Activated T-cell treated with anti-CD3 and anti-CD28 coated beads, Interleukin-2, amount 50 U/mL, for 72 hours (primary cell): ENCODE measurements at places on chromosomes 16 and 17. TPM values are rescaled to one million over a fixed set of nuclear protein-coding genes. Genes with fewer than 3 reads are reported as not detected.

Gene PPM1E
- total RNA-seq = 0.07 TPM

Gene EARS2
- total RNA-seq = 13.4 TPM

Gene KRT10
- 59.1 TPM for total RNA-seq

Gene KRT9
- not detected for total RNA-seq

Gene SEZ6
- total RNA-seq = not detected

Gene SKAP1
- 96.6 TPM for total RNA-seq

Gene G6PC3
- 18.4 TPM for total RNA-seq

Gene C16orf87
- 18.1 TPM for total RNA-seq
